Stimulated activated CD8-positive, alpha-beta memory T cell treated with anti-CD3 and anti-CD28 coated beads, Interleukin-2, amount 100 ng/mL, for 1 hour (primary cell): ENCODE measurements at places on chromosomes 11 and 22.

DNA sequence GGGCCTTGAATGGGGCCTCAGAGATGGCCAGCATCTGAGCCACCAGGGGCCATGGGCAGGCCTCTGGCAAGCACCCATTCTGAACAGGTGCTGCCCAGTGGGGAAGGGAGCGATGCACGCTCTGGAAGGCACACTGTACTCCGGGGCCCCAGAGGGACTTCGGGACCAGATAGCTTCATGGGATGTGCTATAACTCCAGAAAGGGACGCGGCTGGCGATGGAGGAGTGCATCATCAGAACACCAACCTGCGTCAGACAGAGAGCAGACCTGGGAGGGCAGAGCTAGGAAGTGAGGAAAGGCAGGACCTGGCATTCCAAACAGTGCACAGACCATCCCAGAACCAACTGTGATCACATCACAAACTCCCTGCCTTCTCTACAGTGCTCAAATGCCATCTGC lies 16.8 kb downstream of the DGCR2 start:
- DNase-seq, result no peak

DNA sequence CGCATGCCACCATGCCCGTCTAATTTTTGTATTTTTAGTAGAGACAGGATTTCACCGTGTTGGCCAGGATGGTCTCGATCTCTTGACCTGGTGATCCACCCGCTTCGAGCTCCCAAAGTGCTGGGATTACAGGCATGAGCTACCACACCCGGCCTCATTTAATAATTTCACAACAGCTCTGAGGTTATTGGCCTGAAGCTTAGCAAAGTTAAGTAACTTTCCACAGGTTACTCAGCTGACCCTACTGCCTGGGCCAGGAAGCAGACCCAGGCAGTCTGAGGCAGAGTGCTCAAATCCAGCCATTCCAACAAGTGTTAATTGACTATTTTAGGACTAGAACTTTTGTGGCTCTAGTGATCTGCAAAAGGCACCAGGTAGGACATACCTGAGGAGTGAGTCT lies 52.2 kb upstream of the L3MBTL2 start:
- DNase-seq, result no peak

DNA sequence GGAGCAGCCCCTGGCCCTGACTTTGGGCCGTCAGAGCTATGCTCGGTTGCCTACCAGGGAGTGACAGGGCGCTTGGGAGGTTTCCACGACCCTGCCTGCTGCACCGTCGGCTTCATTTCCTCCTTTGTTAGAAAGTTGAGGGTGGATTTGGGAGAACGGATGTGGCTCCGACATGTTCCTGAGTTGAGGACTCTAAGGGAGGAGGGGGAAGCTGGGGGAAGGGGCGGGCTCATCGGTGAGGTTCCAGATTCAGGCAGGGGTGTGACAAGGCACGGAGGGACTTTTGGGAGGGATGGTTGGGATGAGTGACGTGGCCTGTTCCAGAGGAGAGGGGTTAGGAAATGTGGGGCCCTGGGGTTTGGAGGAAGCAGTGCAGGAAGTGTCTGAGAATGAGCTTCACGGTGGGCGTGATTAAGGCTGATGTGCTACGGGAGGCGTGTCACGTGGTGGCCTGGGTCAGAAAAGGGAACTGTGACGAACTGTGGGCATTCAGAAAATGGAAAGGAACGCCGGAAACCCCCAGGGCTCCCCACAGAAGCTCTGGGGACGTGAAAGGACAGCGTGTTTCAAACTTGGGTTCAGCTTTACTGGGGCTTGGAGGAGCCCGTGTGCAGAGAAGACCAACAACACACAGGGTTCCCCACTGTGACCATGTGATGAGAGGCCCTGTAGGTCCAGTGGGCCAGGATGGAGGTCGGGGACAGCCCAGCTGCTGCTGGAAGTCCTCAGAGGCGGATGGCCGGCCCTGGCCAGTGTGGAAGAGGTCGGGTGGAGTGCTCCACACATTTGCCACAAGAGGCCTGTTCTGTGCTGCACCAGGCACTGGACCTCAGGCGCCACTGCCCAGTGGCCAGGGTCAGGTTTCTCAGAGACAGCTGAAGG lies 2.8 kb downstream of the PARVB start:
- DNase-seq, result peak; percentile 39

- DNase-seq, result peak; percentile 4
Measured at GRCh38 chr11:8593935-8594909, at the start of gene STK33. STK33 (minus strand) TSS chr11:8594228; CDS start chr11:8474905, 119,323 bp downstream.

DNA sequence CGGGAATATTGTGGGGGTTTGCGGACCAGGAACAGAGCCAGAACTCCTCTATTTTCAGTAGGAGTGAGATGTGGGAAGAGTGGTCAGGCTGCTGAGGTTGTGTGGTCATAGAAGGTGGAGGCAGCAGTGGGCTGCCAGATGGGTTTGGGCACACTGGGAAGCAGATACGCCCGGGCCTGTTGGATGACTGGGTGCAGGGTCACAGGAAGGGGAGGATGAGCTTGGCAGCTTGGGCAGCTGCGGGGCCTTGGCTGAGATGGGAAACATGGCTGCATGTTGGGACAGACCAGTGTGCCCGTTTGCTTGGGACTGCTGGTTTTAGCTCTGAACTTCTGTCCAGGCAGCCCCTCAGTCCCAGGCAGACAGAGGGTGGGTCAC lies 11.4 kb downstream of the SHANK3 start:
- DNase-seq, result no peak
